Activated naive CD4-positive, alpha-beta T cell treated with anti-CD3 and anti-CD28 coated beads, Interleukin-2, amount 50 U/mL, for 72 hours (primary cell): ENCODE measurements at places on chromosomes 16 and 17.

DNA sequence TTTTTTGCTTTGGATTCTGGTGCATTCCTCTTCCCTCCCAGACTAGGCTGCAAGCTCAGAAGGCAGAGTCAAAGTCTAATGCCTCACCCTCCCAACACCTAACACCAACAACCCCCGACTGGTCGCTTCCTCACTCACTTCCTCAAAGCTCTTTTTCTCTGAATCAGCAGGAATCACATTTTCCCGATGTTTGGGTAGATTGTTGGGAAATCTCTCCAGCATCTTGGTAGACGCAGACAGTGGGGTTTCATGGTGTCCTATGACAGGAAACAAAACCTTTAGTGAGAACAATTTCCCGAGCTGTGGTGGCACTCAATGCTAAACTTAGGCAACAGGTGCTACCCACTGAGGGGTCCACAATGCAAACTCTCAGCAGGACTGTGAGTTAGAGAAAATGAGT lies 39.9 kb upstream of the ICAM2 start:
- DNase-seq = no peak

- DNase-seq = no peak
Observed at GRCh38 chr16:11706180-11706742, 36.4 kb downstream of the TXNDC11 start.

- peak; percentile 54 for DNase-seq
Observed at GRCh38 chr17:75830164-75831031, 13.8 kb downstream of the UNC13D start.

- DNase-seq = no peak
Observed at GRCh38 chr16:47055136-47055885, 81.8 kb upstream of the DNAJA2 start.

GRCh38 chr17:46994993-46995392 lies 15.9 kb upstream of the RPRML start:
- DNase-seq = no peak

- DNase-seq = no peak
Observed at GRCh38 chr17:39671651-39672521, 3.6 kb downstream of the PNMT start.

DNA sequence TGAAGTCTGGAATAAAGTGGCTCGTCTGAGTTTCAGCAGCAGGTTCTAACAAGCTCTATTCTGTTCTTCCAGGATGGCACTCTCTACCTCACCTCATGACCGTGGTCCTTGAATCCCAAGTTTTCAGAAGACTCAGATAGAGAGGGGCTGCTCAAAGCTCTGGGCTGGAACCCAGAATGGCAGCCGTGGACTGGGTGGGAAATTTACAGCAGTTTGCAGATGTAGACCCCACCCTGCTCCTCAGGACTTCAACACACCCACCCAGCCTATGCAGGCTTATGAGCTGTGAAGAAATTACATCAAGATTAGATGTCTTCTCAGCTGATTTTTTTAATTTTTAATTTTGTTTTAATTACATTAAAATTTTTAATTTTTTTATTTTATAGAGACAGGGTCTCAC lies 59.4 kb downstream of the METRNL start:
- no peak for DNase-seq

DNA sequence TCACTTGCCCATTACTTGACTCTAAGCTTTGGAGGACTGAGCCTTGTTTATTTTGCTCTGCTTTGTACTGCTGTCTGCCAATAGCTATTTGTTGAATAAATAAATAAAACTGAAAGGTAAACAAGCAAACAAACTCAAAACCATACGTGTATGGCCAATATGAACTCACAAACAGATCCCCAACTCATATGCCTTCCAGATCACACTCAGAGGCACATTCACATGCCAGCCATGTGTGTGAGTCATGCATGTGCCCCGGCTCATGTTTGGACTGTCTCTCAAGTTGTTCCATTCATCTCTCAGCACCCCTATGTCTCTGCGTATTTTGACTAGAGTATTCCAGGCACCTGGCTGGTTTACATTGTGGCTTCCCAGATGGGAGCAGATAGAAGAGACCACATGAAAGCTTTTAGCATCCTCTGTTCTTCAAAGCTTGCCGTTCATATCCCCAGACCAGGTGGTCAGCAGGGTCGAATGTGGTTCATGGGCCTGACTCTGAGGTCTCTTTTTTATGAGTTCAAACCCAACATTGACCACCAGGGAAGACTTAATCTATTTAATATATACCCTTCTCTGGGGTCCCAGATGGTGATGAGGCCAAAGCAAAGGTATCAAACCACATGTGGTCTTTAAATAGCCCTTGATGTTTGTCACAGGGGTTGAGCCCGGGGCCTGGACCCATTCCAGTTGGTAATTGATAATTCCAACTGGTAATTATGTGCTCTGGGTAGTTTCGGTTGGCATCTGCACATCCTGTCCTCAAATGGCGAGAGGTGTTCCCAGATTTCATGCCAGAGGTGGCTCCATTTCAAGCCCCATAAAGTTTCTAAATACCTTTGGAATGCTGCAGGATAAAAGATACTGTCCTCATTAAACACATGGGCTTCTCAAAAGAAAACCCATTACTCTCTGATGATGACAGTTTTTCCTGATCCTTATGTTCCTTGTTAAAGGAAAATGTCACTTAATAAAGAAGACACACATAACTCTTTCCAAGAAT lies 287.3 kb upstream of the MAF start:
- DNase-seq = no peak

GRCh38 chr17:71383091-71383490 lies 737.7 kb upstream of the SOX9 start:
- DNase-seq = no peak

- DNase-seq = no peak
Observed at GRCh38 chr17:72501404-72502370, 380.9 kb downstream of the SOX9 start.

GRCh38 chr16:20243731-20244281 lies 83.5 kb downstream of the GP2 start:
- DNase-seq = no peak

DNA sequence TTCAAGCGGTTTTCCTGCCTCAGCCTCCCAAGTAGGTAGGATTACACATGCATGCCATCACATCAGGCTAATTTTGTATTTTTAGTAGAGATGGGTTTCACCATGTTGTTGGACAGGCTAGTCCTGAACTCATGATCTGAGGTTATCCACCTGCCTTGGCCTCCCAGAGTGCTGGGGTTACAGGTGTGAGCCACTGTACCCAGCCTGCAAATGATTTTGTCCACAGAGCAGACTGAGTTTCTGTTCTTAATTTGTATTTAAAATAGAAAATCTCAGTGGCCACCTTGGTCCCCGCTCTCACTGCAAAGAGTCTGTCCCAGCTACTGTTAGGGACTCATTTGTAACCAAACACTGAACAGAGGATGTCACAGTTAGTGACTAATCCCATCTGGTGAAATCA lies 415.7 kb upstream of the RBFOX1 start:
- no peak for DNase-seq

DNA sequence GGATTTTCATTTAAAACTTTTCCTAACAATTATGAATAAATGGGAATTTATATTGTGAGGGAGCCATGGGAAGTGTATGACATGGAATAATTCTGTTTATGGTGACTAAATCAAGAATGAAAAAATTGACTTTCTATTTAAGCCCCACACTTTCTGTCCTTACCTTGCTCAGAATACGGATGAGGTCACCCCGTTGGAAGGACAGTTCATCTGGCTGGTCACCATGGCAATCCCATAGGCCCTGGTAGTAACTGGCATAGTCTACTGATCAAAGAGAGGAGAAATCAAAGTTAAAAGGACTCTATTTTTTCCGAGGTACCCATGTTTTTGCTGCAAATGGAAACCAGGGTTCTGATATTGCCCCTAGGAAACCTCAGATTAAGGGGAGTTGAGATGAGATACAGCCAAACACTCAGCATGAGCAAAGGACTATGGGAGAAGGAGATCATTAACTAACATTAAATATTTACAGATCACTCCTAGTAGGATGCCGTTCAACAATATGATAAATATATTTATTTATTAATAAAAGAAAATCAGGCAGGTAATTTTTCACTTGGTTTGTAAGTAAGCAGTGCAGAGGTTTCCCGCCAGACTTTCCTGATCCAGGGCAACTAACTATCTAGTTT lies 54.9 kb downstream of the SNX11 start:
- DNase-seq = no peak

DNA sequence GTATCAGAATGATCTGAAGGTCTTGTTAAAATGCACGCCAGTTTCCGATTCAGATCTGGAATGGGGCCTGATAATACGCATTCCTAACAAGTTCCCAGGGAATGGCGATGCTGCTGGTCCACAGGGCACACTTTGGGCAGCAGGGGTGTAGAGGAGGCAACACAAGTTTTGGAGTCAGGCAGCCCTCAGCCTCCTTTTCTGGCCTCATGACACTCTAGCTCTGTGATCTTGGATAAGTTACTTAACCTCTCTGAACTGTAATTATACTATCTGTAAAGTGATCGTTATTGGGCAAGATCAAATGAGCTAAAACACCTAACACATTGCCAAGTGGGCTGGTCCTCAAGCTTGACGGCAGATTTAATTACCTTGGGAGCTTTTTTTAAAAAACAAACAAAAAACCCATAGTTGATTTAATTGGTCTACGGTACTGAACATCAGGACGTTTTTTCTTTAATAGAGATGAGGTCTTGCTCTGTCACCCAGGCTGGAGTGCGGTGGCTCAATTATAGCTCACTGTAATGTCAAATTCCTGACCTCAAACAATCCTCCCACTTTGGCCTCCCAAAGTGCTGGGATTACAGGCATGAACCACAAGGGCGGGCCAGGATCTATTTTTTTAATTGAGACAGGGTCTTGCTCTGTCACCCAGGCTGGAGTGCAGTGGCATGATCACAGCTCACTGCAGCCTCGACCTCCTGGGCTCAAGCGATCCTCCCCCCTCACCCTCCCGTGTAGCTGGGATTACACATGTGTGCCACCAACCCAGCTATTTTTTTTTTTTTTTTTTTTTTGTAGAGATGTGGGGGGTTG lies 10.0 kb upstream of the MRPS23 start:
- DNase-seq = peak; percentile 37

- no peak for DNase-seq
Observed at GRCh38 chr17:55435408-55435807, 13.8 kb upstream of the MMD start.

GRCh38 chr17:17025621-17026020 lies 16.6 kb upstream of the MPRIP start:
- no peak for DNase-seq

- DNase-seq = peak; percentile 22
Observed at GRCh38 chr16:11640987-11641817, 27.1 kb upstream of the SNN start.

GRCh38 chr16:87178977-87179376 lies 138.2 kb downstream of the C16orf95 start:
- no peak for DNase-seq

GRCh38 chr16:57828272-57829161 lies 26.2 kb upstream of the KIFC3 start:
- DNase-seq = no peak

GRCh38 chr17:42548070-42548837 lies 4.5 kb upstream of the HSD17B1 start:
- no peak for DNase-seq

- DNase-seq = no peak
Observed at GRCh38 chr17:50239937-50240336, 34.3 kb upstream of the TMEM92 start.

GRCh38 chr16:27127308-27127707 lies 60.6 kb downstream of the C16orf82 start:
- no peak for DNase-seq

- DNase-seq = no peak
Observed at GRCh38 chr16:694187-694862, 4.1 kb upstream of the WDR24 start.

- DNase-seq = no peak
Observed at GRCh38 chr17:49730078-49730784, 22.5 kb upstream of the SLC35B1 start.

DNA sequence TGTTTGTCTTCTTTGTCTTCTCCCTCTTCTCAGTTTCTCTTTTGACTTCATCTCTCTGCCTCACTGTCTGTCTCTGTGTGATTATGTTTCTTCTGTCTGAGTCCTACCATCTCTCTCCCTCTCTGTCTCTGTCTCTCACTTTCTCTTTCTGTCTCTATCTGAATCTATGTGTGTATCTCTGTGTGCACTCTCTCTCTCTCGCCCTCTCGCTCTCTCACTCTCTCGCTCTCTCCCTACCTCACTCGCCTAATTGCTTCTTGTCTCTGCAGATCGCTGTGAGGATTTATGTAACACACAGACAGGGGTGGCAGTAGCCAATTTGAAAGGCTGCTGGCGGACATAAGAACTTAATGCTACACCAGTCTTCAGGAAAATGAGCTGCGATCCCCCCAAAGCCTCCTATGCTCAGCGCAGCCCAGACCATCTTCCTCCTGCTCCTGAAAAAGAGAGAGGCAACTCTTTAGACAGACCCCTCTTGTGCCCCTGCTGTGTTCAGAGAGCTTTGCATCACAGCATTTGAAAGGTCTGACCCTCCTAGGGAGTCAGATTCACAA lies 140.9 kb downstream of the CCT6B start:
- no peak for DNase-seq

DNA sequence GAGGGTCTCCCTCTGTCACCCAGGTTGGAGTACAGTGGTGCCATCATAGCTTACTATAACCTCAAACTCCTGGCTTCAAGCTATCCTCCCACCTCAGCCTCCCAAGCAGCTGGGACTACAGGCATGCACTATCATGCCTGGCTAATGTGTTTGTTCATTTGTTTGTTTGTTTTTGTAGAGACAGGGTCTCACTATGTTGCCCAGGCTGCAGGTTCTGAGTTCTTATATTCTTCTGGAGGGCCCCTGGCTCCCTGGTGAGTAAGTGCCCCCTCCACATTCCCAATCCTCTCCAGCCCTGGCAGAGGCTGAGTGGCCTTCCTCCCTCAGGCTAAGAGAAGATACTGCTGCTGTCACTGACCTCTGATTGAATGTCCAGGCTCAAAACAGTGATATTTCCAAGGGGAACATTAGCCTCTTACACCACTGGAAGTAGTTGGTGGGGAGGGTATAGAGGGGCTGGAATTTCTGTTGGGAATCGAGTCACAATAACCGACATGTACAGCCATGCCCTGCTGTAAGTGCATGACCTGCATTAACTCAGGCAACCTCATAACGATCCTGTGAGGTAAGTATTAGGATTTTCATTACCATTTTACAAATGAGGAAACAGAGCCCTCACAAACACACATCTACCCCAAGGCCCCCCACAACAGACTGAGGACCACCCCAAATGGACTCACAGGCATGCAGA lies 2.7 kb upstream of the ETV4 start:
- no peak for DNase-seq
